ENCODE measurements at places on chromosomes 6 and 20.

DNA sequence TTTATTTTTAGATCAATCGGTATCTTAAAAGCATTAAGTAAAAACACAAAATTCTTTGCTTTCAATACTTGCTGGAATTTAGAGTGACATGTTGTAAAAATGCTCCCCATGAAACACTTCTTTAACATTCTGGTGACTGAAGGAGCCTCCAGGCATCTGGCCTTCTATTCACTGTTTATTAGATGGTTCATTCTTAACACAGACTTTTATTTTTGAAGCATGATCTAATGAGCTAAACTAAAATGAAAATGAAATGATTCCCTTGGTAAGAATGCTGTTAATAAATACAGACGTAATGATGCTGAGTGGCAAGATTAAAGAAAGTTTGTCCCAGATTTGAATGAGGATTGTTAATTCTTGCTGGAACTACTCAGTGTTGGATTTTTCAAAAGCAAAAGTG lies 698.4 kb downstream of the TENT5A start:
- DNase-seq: no peak

GRCh38 chr6:72624557-72625160 lies 2.8 kb downstream of the KCNQ5 start:
- peak; percentile 32 for DNase-seq

- no peak for DNase-seq
Measured at GRCh38 chr6:5989141-5989723, 17.5 kb downstream of the NRN1 start.

- DNase-seq: no peak
Measured at GRCh38 chr6:167778497-167779128, 48.1 kb upstream of the AFDN start.

DNA sequence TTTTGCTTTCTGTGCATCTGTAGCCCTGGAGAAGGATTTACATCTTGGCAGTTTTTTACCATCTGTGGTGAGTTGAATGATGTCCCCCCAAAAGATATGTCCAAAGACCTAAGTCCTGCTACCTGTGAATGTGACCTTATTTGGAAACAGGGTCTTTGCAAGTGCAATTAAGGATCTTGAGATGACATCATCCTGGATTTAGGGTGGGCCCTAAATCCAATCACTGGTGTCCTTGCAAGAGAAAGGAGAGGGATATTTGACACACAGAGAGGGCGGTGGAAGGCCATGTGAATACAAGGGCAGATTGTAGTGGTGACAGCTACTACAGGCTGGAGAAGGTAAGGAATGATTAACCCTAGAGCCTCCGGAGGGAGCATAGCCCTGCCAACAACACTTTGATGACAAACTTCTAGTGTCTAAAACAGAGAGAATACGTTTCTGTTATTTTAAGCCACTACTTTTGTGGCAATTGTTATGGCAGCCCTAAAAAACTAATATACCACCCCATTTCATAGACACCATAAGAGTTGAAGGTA lies 35.1 kb downstream of the MKKS start:
- DNase-seq: no peak

DNA sequence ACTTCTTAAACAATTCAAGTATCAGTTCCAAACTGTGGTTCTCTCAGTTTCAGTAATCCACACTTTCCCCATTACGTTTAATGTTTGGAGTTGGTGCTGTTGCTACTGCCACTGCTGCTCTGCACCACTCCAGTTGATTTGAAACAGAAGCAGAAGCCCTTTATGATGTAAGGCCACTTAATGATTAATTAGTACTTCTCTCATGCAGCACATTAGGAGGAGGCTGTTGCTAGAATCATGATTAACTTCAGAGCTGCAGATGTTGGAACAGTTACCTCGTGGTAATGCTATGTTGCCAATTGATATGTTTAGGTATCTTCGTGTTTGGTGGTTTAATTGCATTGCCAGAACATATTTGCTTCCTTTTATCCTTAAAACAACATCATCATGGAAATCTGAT lies 986.2 kb upstream of the CITED2 start:
- DNase-seq: no peak

- DNase-seq: no peak
Measured at GRCh38 chr6:169982461-169983386, 231.3 kb downstream of the ERMARD start.

- DNase-seq: peak; percentile 25
Measured at GRCh38 chr6:143867236-143867635, 3.0 kb downstream of the ZC2HC1B start.
